ENCODE measurements at places on chromosomes 13 and 19.

GRCh38 chr19:3193256-3194105, 7.8 kb downstream of the NCLN start:
- no peak for DNase-seq

DNA sequence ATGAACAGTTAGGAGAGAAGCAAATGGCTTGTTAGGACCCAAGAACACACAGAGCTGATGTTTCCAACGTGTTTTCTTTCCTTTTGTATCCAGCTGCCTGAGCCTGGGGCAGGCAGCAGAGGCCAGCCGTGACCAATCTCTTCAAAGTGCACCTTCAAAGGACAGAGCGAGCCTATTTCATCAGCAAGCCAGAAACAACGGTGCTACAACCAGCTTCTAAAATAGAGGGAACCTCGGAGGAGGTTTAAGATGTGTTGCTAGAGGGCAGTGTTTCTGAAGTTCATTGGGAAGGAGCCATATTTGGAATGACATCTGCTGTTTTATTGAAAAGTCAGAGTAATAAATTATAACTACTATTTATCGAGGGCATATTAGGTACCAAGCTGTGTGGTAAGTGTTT, 56.2 kb upstream of the RFC3 start:
- no peak for DNase-seq

- DNase-seq = no peak
These were observed 26.4 kb upstream of the TPTE2 start for GRCh38 chr13:19587635-19588300.

GRCh38 chr13:105466376-105466775, 1069.1 kb downstream of the EFNB2 start:
- no peak for DNase-seq
